ENCODE measurements at places on chromosomes 1 and 21.

DNA sequence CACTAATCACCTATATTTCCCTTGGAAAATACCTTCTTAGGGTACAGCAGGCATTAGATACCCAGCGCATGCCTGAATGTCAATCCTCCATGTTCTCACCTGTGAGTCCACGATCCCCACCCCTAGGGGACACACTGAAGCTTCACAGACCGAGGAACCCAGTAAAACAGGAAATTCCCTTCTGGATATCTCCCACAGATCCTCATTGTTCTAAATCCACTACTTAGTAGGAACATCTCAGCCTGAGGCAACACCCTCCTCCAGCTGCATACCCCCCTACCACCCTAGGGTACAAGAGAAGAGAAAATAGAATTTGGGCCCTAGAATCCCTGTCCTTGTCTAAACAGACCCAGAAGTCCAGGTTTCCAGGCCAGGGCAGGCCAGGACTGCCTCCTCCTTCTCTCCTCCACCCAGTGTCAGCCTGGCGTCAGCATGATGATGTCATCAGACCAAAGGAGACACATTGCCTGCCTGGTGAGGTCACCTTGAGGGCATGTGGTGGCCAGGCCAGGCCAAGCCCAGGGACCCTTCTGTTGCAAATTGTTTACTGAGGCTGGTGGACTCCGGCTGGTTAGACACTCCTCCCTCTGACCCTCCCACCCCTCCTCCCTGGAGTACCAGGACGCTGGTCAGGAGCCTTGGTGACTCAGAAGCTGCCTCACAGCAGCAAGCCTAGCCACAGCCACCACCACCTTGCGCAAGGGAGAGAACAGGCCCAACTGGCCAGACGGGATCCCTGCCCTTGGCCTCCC lies 6.2 kb downstream of the NECTIN4 start:
- peak; percentile 6 for DNase-seq

- DNase-seq, result peak; percentile 22
Observed at GRCh38 chr1:59212706-59213105, 84.2 kb upstream of the FGGY start.

- DNase-seq, result peak; percentile 17
Observed at GRCh38 chr1:110533230-110533629, 14.3 kb upstream of the KCNA10 start.

GRCh38 chr1:206604861-206605260 lies 7.4 kb downstream of the EIF2D start:
- DNase-seq, result no peak

DNA sequence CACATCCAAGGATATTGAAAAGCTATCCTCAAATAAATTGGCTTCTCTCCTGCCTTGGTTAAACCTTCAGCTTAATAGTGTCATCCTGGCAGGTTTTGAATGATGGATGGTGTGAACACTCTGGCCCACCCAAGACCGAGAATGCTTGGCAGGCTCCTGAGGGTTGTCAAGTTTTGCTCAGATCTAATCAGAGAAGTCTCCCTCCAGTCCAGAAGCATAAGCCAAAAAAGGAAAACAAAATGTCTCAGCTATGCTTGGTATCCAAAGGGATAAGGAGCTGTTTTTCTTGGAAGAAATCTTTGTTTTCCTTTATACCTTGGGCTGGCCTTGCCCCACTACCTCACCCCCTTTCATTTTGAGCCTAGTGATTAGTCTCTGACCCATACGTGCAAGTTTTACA lies 172.7 kb downstream of the CRB1 start:
- DNase-seq, result no peak

- no peak for DNase-seq
Observed at GRCh38 chr1:241532864-241533263, 686 bp downstream of the KMO start.

GRCh38 chr21:28066596-28067387 lies 925.9 kb downstream of the LTN1 start:
- no peak for DNase-seq

GRCh38 chr1:154595621-154596020 lies 12.4 kb downstream of the ADAR start:
- no peak for DNase-seq

- DNase-seq, result no peak
Observed at GRCh38 chr1:173117761-173118160, 67.0 kb upstream of the TNFSF18 start.

DNA sequence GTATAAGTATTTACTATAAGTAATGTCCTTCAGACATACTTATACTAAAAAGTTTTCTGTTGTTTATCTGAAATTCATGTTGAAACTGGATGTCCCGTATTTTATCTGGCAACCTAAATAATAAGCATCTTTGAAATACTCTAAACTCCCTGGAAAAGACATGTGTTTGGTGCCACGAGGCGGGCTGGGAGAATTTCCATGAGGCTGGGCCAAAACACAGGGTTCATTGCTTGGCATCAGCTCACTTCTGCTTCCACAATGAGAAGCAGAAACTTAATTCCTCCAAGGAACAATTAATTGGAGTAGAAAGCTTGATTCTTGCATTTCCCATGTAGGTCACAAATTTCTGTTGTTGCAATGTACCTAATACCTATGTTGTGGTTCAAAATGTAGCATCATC lies 110.2 kb downstream of the PSMG1 start:
- DNase-seq, result no peak

DNA sequence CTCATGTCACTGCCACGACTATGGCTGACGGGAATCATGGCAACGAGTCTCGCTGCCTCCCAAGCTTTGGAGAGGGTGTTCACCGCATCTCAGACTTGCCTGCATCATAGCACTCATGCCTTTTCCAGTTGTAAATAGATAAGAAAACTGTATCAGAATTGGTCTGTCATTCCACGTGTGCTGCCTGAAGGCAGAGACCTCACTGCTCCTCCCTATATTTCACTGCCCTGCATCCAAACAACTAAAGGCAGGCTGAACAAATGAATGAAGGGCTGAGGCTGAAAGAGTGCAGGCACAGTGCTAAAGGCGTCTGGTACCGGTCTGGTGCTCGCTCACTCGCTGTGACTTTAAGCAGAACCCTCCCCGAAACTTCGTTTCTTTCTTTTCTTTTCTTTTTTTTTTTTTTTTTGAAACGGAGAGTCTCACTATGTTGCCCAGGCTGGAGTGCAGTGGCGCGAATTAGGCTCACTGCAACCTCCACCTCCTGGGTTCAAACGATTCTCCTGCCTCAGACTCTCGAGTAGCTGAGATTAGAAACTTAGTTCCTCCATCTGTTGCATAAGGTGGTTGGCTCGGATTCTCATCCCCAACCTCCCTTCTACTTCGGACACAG lies 542 bp downstream of the EIF2B3 start:
- DNase-seq, result no peak

- DNase-seq, result no peak
Observed at GRCh38 chr1:232589812-232590743, 39.9 kb downstream of the SIPA1L2 start.

DNA sequence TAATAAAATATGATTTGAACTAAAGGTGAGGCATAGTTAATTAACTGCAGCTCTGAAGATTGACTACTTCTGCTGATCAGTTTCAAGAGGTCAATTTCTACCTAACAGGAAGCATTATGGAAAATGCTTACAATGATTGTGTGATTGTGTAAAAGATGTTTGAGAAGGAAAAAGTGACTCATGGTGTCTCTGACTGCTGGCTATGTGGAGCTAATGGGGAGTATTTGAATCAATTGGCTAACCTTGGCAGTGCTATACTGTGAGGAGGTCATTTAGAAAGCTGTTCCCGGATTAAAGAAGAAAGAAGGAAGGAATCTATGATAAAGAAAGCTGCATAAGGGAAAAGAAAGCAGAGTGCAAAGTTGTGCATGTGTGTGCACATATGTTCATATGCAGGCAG lies 376.5 kb downstream of the ADGRL2 start:
- no peak for DNase-seq

DNA sequence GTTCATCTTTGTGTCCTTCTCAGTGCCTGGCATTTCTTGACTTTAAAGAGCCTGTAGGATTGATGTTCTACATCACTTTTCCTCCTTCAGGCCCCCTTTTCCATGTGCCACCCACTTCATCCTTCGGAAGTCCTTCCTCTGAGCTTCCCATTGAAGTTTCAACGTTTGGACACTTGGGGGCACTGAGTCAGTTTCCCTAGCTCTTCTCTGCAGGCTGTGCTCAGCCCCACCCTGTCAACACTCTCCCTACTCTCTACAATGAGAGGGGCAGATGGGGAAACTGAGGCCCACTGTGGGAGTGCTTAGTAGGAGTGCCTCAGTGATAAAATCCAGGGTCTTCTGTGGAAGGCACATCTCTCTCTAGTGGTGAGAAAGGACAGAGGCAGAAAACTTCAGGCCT lies 11.9 kb downstream of the KCNJ10 start:
- DNase-seq, result no peak

DNA sequence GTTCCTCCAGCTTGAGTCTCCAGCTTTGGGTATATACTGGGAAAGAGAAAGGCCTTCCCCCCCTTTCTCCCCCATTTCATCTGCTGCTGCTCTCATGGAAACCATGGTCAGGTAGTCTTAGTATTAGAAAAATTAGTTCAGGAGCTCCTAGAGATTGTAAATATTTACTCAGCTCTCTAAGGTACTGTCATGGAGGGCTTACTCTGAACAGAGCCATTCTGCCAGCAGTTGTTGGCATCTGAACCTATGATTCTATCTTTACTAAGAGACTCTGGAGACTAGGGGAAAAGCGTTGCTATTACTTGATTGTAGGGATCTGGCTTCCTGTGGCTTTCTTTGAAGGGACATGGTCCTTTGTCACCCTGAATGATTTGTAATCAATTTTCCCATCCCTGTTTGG lies 6.1 kb downstream of the INTS3 start:
- peak; percentile 7 for DNase-seq

DNA sequence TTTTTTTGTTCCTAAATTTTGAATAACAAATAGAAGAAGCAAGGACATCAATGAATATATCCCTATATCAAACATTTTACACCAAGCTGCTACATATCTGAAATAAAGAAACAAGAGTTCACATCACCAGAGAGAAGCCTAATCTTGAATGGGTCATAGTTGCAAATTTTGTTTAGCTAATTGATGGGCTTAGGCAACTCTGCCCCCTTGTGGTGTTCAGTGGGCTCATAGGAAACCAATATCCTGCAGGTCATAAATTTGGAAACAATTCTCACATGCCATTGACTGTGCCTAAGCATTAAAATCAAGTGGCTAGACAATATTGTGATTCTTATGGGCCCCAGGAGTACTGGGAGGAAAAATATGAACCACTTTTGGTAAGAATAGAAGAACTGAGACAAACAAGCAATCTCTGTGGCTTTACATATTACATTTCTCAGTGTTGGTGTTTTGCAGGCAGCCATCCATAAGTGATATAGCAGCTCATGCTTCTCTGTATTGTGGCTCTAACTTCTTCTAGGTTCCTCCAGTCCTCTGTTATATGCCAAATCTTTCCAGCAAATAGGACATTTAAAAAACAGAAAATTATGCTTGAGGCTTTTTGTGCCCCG lies 1262.8 kb upstream of the PRMT6 start:
- DNase-seq, result peak; percentile 42

DNA sequence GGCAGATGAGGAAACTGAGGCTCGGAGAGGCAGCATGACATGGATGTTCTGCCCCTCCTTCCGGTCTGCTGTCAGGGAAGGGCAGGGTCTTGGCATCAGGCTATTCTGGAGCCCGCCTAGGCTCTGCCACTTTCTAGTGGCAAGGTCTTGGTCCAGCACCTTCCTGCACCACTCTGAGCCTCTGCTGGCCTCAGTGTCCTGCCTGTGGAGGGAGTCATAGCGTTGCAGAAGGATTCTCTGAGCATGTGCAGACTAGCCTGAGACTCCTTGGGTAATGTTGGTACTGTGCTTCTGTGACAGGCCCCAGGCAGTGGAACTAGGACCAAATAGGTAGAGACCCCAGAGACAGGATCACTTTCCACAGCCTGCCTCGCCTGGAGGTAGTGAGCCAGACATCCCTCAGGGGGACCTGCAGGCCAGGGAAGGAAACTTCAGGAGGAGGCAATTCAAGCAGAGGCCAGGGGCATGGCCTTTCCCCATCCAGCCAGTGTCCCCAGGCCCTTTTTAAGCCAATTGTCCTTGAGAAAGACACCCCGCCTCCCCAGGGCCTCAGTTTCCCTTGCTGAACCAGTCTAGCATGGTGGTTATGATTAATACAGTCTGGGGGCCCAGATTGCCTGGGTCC lies 10.6 kb downstream of the EDN2 start:
- DNase-seq, result no peak

DNA sequence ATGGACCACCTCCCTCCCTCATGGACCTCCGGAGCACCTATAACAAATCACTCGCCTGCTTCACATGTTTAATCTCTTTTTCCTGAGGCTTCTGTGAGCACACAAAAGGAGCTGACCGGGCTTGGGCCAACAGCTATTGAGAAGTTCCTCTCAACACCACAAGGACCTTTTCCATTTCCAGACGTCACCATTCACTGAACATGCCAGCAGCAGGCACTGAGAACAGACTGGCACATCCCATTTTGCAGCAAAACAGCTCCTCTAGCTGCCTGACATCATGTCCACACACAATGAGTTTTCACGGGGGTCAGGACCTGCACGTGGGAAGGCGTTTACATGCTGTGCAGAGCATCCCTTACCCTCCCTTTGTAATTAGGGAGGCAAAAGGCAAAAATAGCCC lies 11.0 kb downstream of the SUSD4 start:
- no peak for DNase-seq

DNA sequence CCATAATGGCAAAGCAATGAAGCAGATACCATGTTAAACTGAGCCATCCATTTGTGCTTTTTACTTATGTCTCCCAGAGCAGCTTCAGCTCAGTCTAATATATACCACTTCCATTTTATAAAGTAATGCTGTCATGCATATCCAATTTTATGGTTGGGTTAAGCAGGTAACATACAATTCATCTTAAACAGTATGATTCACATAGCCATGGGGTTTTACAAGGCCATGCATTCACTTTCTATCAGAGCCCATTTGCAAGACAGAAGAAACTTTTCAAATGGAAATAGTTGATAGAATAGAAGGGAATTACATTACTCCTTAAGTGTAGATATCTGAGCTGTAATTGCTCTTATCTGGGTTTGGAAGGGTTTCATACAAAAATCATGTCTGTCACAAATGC lies 580.5 kb upstream of the CXADR start:
- DNase-seq, result no peak

DNA sequence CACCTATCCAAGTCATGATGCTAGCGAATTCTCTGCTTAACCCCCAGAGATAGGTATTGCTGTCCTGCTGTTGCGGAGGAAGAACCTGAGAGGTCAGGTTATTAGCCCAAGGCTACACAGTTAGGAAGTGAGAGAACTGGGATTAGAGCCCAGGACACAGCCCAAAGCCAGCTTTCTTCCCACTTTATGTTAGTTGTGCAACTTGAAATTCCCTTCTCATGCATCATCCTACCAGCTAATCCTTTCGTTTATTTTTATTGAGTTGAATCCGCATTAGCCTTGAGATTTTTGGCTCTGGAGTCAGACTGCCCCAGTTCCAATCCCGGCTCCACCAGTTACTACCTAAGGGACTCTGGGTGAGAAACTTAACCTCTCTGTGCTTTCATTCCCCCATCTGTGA lies 65.4 kb downstream of the PLEKHA6 start:
- DNase-seq, result no peak

- no peak for DNase-seq
Observed at GRCh38 chr1:78301141-78301540, 189.6 kb upstream of the PTGFR start.

All from SHP77 (cell line).